ENCODE measurements at places on chromosomes 3 and 15.

GRCh38 chr3:25558121-25558520 lies 106.6 kb downstream of the TOP2B start:
- no peak for DNase-seq

DNA sequence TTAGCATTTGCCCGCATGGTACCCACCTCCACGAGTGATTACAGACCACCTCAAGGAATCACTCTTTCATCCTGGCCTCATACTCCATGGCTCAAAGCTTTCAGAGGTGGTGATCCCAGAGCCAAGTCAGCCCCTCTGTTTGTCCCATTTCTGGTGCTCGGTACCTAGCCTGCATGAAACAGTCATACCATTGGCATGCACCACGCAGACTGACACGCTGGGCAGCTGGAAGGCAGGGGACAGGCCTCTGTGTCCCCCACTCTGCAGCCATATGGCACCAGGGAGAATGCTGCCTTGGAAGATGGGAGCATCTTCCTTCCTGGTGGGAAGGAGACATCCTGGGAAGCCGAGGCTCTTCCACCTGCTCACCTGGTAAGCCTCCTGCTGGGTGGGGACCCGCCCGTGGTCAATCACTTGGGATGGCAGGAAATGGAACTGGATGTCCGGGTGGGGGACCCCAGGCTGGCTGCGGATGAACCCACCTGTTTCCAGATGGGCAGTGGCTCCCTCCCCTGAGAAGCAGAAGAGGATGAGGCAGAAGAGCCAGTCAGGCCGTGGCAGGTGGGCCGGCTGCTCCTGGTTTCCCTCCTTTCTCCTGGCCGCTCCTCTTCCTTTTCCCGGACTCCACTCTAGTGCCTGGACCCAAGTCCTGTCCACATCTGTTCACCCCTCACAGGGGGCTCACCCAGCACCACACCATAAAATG lies 26.9 kb downstream of the CHDH start:
- DNase-seq, result no peak

DNA sequence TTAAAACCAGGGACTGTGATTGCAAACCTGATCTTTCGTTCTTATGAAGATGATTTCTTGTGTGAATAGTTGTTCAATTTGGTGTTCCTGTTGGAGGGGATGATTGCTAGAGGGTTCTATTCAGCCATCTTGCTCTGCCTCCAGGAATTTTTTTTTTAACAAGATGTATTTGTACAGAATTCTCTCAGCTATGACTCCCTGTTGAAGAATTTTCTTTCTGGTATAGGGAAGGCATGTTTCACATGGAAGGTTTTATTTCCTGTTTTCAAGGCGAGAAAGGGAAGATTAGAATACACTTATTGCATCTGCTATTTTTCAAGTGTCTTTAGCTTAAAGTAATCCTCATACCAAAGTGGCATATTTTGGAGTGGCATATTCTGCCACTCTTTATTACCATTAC lies 5.6 kb upstream of the LRRC34 start:
- no peak for DNase-seq

GRCh38 chr3:58009026-58009748 lies 965 bp downstream of the FLNB start:
- no peak for DNase-seq

DNA sequence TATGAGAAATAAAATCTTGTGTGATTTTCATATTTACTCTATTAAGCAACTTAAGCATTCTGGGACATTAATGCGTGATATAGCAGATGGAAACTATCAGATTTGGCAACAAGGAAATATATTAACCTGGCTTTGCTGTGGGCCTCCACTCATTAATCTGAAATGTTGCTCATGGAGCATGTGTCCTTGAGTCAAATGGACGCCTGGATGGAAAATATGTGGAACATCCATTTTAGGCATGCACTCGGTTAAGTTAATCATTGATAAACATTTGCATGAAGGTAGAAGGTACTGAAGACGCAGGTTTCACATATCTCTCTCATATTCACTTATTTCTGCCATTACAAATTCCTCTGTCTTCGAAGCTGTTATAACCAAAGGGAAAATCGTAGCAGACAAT lies 246.1 kb downstream of the NR2F2 start:
- DNase-seq, result no peak

Measured in stimulated activated CD4-positive, alpha-beta T cell treated with anti-CD3 and anti-CD28 coated beads, Interleukin-15, amount 100 ng/mL, for 1 hour (primary cell).